ENCODE measurements at places on chromosomes 12 and 14. TPM values are rescaled to one million over a fixed set of nuclear protein-coding genes. Genes with fewer than 3 reads are reported as not detected.

The SLC17A8 gene
- not detected for total RNA-seq

The HOTAIR gene
- 11.1 TPM for total RNA-seq

The PDE3A gene
- total RNA-seq: 0.13 TPM

The NRIP2 gene
- 0.32 TPM for total RNA-seq

The MYL2 gene
- total RNA-seq: not detected

The UBE3B gene
- 4,080 TPM for total RNA-seq

The FOXG1 gene
- not detected for total RNA-seq

The ZFYVE21 gene
- 46.3 TPM for total RNA-seq

- H3K4me1 ChIP-seq: no peaks in the 10 kb centered on the region
- H3K27ac ChIP-seq: no peak overlapping the region
- H3K36me3 ChIP-seq: no peaks in the 10 kb centered on the region
- DNase-seq: no peak
- H3K4me3 ChIP-seq: no peak overlapping the region
Measured at GRCh38 chr12:61523276-61523992, 736.8 kb upstream of the USP15 start.

GRCh38 chr14:85010186-85010585, 519.8 kb upstream of the FLRT2 start:
- H3K4me1 ChIP-seq: no peaks in the 10 kb centered on the region
- DNase-seq: no peak
- no peaks in the 10 kb centered on the region for H3K27me3 ChIP-seq
- no peak overlapping the region for H3K4me3 ChIP-seq

DNA sequence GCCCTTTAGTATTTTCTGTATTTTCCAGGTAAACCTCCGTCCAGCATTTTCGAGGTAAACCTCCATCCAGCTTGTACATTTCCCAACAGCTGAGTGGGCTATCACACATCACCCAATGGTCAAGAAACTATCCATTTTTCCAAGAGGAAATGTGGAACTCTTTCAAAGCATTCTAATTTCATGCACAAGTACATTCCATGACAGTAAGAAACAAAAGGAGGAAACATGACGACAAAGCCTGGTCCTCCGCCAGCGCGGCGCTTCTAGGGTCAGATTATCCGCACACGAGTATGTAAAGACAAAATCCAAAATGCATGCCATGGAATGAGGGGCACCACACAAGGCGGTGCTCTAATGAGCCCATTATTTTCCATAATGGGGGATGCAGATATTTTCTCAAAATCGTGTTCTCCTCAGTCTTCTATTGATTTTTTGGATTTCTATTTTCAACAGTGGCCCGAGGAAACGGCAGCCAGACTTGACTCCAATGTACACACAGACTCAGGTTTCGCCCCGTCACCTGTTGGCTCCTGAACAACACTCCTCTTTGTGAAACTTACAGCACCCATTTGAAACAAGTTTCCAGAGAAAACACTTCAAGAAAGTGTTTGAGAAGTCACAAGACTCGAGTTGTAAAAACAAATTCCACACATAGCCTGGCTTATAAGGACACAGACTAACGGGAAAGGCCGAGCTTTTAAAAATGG, 107.4 kb downstream of the PRICKLE1 start:
- H3K4me1 ChIP-seq: peaks cover 36% of the 10 kb centered on the region
- no peak overlapping the region for H3K27ac ChIP-seq
- H3K27me3 ChIP-seq: no peaks in the 10 kb centered on the region
- H3K4me3 ChIP-seq: peak overlapping the region; percentile 74
- no peak for DNase-seq

DNA sequence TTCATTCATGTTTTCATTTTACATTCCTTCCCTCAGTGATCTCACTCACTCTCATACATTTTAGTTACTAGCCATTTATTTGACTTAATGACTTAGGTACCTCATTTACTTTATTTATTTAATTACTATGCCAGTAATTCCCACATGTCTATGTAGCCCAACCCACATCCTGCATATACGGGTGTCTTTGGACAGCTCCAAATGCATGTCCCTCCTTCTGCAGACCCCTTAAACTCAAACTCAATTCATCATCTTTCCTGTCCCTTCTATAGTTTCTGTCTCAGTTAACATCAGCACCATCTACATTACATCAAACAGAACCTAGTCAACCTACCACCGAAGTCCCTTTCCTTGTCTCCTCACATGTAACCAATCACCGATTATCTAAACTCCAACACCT, 2.8 kb downstream of the CLEC1A start:
- DNase-seq: no peak
- H3K36me3 ChIP-seq: no peaks in the 10 kb centered on the region
- no peaks in the 10 kb centered on the region for H3K4me1 ChIP-seq

- peaks cover 60% of the 10 kb centered on the region for H3K36me3 ChIP-seq
- H3K4me3 ChIP-seq: no peak overlapping the region
- H3K27ac ChIP-seq: no peak overlapping the region
- H3K27me3 ChIP-seq: no peaks in the 10 kb centered on the region
- peaks cover 33% of the 10 kb centered on the region for H3K4me1 ChIP-seq
Measured at GRCh38 chr12:124495194-124495983, 72.0 kb downstream of the NCOR2 start.

DNA sequence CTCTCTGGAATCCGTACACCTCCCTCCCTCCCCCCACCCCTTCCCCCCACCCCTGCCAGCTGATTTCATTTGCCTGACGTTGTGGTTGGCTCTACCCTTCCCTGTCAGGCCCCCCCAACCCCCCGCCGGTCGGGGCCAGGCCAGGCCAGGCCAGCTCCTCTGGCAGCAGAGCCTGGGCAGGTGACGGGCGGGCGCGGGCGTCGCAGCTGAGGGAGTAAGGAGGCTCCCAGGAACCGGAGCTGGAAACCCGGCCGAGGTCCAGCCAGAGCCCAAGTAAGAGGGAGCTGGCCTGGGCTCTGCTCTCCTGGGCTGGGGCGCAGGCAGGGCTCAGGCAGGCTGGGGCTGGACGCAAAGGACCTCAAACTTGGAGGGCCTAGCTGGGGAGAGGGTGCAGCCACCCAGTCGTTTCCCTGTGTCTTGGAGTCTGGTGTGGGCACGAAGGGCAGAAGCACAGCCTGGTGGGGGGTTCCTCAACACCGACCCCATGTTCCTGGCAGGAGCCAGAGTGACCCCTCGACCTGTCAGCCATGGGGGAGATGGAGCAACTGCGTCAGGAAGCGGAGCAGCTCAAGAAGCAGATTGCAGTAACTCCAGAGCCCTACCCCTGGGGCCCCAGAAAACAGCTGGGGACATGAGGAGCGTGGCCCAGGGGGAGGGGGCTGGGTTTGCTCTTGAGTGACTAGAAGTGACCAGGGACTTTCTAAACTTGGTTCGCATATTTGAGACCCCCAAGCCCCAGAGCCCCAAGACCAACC, at the start of gene GNB3:
Gene GNB3 (plus strand): TSS at position 165 of the 755 bp plus-strand sequence. CDS start 363 bp downstream, at position 528.
- no peak within 1 kb of the TSS for H3K27ac ChIP-seq
- DNase-seq: no peak
- peaks cover 15% of the 10 kb centered on the region for H3K27me3 ChIP-seq
- H3K36me3 ChIP-seq: peaks cover 11% of the 10 kb centered on the region

DNA sequence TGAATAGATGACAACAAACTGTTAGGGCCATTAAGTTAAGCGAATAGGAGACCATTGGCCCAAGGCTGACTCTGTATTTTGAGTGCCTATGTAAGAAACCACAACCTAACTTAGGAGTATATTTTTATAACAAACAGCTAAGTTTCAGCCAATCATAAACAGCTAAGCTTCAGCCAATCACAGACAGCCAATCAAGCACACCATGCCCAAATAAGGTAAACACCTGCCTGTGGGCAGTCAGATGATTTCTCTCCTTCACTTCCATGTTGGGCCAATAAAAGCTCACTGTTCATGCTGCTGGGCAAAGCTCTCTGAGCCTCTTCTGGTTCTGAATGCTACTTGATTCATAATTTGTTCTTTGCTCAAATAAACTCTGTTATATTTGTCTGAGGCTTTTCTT, 344.6 kb downstream of the BTG1 start:
- 0 out of 2 replicates have a peak, but pooled peaks cover 4% of the 10 kb centered on the region for H3K27me3 ChIP-seq
- no peak overlapping the region for H3K27ac ChIP-seq
- DNase-seq: no peak
- H3K4me3 ChIP-seq: no peak overlapping the region
- H3K4me1 ChIP-seq: no peaks in the 10 kb centered on the region
- no peaks in the 10 kb centered on the region for H3K36me3 ChIP-seq

DNA sequence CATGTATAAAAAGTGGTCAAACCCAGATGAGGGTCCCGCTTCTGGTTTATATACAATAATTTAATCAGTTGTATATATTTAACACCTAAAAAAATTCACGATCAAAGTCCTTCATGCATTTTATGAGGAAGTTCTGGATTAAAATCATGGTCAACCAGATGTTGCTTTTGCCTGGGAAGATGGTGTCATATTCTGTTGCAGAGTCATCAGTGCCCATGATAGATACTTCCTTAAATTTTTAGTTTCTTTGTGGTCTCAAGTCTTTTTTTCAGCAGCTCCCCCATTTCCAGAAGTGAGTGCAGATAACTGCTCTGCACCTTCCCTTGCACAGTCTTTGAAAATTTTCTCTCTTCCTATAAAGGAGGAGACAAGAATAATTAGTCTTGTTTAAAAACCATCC, 16.1 kb downstream of the ERP29 start:
- peaks cover 64% of the 10 kb centered on the region for H3K36me3 ChIP-seq
- no peak overlapping the region for H3K27ac ChIP-seq
- DNase-seq: no peak
- no peak overlapping the region for H3K4me3 ChIP-seq
- no peaks in the 10 kb centered on the region for H3K4me1 ChIP-seq

- no peak overlapping the region for H3K4me3 ChIP-seq
- H3K27me3 ChIP-seq: no peaks in the 10 kb centered on the region
- DNase-seq: no peak
- H3K36me3 ChIP-seq: no peaks in the 10 kb centered on the region
Measured at GRCh38 chr14:98138666-98139065, 1133.3 kb downstream of the BCL11B start.

- no peaks in the 10 kb centered on the region for H3K36me3 ChIP-seq
- H3K27me3 ChIP-seq: no peaks in the 10 kb centered on the region
- DNase-seq: no peak
- no peak overlapping the region for H3K27ac ChIP-seq
Measured at GRCh38 chr12:47767216-47767724, 5.8 kb upstream of the SLC48A1 start.

GRCh38 chr14:24332268-24332993, 2.4 kb downstream of the ADCY4 start:
- no peaks in the 10 kb centered on the region for H3K27me3 ChIP-seq
- peak; percentile 58 for DNase-seq
- no peaks in the 10 kb centered on the region for H3K36me3 ChIP-seq
- no peak overlapping the region for H3K4me3 ChIP-seq
- H3K27ac ChIP-seq: no peak overlapping the region

Measured in SJSA1 (cell line).